ENCODE measurements at places on chromosomes 16 and 17.

- peak; percentile 49 for DNase-seq
These were observed 724 bp downstream of the GAA start for GRCh38 chr17:80101946-80102663.

- DNase-seq = no peak
These were observed 16.0 kb downstream of the DCUN1D3 start for GRCh38 chr16:20884240-20884556.

DNA sequence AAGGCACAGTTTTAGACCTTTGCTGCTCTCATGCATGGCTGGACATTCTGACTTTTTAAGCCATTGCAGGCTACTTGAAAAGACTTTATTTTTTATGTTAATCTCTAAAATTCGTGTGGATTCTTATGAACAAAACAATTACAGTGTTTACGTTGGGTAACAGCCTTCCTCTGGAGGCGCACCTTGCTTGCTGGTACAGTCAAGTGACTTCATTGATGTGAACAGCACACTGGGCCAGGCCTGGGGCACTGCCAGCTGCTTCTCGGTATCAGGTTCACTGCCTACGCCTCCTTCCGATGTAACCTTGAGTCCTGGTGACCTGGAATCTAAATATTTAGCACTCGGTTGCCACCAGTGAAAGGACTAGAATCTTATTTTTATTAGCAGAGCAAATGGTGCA, 27.8 kb downstream of the MARCHF10 start:
- no peak for DNase-seq

- no peak for DNase-seq
These were observed 199.9 kb upstream of the CIBAR2 start for GRCh38 chr16:85312174-85312573.

- DNase-seq = no peak
These were observed 782 bp downstream of the FAM83G start for GRCh38 chr17:19003543-19004420.

GRCh38 chr17:7476494-7476893, 2.9 kb downstream of the ZBTB4 start:
- no peak for DNase-seq

GRCh38 chr17:40516581-40517285, 15.3 kb upstream of the TNS4 start:
- no peak for DNase-seq

GRCh38 chr17:27577884-27578717, 52.9 kb upstream of the LGALS9 start:
- no peak for DNase-seq

DNA sequence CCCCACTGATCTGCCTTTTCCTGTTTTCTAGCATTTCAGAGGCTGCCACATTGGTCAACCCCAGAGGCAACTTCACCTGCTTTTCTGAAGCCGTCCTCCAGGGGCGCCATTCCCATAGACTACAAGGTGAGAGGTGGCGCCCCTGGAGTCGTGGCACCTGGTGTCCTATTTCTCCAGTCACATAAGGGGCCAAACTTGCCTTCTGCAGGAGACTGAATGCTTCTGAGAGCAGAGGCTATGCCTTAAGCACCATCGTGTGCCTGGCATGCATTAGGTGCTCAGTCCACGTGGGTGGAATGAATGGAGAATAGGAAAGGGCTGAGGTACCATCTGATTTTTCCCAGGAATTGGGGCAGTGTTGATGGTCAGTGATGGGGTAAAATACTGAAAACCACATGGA, 164.8 kb downstream of the HAPSTR1 start:
- no peak for DNase-seq

DNA sequence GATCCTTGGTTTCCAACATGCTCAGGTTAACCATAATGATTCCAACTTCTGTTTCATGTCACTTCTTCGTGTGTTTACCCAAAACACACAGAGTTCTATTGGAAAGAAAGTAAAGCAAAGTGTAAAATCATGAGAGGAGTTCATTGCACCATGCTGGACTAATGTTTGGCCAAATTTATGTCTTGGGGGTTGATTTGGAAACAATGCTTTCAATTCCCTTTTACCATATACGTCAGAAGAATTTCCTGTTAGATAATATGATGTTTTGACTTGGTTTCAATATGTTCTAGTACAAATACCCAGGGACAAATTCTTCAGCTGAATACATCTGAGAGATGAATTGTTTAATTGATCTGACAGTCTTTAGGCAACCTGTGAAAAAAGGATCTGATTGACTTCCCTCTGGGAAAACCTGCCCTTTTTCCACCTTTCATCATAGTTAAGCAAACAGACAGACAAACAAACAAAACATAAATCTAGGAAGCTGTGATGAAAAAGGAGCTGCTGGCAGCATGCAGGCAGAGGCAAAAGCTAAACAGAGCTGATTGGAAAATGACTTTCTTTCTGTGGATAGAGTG, 26.0 kb upstream of the MPHOSPH6 start:
- no peak for DNase-seq

GRCh38 chr16:69273009-69273408, 38.1 kb upstream of the VPS4A start:
- no peak for DNase-seq

DNA sequence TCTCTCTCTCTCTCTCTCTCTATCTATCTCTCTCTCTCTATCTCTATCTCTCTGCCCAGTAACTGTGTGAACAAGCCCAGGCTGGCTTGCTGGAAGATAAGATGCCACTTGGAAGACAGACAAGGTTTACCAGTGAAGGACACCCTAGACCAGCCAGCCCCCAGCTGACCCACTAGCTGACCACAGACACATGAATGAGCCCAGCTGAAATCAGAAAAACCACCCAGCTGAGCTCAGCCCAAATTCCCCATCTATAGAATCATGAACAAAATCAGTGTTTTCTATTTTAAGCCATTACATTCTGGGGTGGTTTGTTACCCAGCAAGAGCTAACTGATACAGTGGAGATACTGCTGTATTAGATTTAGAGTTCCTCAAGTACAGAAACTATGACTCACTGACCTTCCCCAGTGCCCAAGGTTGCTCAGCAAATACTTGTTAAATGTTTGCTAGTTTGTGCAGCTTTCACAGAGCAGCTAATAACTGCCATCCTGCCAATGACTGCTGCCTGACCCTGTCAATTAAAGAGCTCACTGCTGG, 18.0 kb downstream of the EMP2 start:
- no peak for DNase-seq

DNA sequence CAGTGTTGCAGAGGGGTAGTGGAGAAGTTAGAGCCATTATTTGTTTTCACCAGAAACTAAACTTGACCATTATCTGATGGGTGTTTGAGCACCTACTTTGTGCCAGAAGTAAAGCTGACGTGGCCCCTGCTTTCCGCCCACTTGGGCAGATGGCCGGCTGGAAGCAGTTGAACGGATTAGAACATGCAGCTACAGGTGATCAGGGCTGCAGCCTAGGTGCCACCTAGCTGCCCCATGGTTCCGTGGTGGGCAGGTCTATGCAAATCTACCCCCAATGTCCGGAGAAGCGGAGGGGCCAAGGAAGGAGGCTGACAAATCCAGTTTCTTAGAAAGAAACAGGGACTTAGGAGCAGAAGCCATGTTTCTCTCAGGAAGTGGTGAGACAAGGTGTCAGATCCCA, 62.7 kb downstream of the B9D1 start:
- no peak for DNase-seq

DNA sequence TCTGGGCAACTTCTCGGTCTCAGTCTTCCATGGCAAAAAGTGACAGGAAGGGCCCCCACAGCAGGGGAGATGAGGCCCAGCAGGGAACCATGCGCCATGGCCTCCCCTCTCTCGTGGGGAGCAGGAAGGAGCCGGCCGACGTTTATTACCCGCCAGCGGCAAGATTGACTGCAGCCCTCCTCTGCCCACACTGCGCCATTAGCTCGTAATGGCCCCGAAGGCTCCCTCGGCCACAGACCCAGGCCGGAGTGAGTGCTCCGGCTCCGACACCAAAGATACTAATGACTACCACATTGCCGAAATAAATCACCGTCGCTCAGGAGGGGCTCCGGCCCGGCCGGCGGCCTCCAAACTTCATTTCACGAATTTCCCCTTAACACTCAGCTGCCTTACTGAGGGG, 226.9 kb downstream of the C16orf78 start:
- no peak for DNase-seq

GRCh38 chr16:48013491-48013901, 142.3 kb downstream of the ABCC12 start:
- DNase-seq = no peak

DNA sequence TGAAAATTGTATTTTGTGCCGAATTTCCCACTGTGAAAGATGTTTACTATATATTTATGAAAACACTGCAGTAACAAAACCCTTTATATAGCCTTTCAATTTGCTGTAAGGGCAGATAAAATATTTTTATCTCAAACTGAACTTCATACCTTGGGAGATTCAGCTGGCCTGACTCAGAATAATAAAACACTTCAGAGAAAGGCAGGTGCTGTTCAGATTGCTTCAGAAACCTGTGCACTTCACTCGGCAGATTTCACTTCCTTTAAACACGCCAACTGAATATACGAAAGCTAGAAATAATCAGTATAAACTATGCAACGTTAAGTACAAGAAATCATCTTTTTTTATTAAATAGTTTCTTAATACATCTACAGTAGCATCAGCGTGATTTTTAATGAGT, 839.1 kb upstream of the RBFOX1 start:
- DNase-seq = no peak

GRCh38 chr16:59047114-59047513, 313.0 kb upstream of the GOT2 start:
- no peak for DNase-seq
